ENCODE measurements at places on chromosomes 2 and 18.

- DNase-seq, result no peak
These were observed 156.1 kb upstream of the RBMS1 start for GRCh38 chr2:160649698-160650097.

GRCh38 chr2:61633250-61633649 is 95.1 kb upstream of the XPO1 start:
- no peak for DNase-seq

GRCh38 chr2:204315236-204315662 is 230.0 kb upstream of the PARD3B start:
- no peak for DNase-seq

DNA sequence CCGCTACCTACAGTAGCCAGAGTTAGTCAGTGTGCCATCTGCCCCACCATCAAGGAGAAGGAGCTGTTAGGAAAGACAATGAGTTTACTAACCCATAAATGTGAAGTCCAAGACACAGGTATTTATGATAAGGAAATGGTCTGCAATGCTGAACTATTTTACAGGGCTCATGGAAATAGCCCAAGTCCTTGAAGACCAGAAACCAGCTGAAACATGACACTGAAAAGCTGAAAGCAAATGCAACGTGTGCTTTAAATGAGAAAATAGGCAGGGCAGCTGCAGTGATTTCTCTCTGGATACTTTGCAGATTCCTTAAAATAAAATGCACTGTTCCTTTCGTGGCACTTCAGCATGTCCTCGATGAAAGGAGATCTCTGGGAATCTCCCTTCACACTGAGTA is 256.4 kb upstream of the TCF4 start:
- no peak for DNase-seq

DNA sequence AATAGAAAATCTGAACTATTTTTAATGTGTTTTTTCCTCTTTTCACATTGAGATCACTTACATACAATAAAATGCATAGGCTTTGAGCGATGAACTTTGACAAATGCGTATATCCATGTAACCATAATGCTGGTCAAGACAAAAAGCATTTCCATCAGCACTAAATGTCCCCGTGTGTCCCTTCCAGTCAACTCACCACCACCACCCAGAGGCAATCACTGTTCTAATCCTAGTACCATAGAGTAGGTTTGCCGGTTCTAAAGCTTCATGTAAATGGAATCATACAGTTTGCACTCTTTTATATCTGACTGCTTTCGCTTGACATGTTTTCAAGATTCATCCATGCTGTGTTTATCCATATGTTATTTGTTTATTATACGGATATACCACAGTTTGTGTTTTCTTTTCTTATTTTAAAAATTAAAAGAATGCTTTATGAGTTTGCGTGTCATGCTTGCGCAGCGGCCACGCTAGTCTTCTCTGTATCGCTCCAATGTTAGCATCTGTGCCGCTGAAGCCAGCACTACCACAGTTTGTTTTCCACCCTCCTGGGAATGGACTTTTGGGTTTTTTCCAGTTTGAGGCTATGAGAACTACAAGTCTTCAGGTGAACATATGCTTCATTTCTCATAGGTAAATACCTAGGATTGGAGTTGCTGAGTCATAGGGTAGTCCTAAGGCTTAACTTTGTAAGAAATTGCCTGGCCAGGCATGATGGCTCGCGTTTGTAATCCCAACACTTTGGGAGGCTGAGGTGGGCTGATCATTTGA is 197.5 kb upstream of the CHAC2 start:
- no peak for DNase-seq

GRCh38 chr18:25621682-25622081 is 269.7 kb upstream of the ZNF521 start:
- DNase-seq, result no peak

DNA sequence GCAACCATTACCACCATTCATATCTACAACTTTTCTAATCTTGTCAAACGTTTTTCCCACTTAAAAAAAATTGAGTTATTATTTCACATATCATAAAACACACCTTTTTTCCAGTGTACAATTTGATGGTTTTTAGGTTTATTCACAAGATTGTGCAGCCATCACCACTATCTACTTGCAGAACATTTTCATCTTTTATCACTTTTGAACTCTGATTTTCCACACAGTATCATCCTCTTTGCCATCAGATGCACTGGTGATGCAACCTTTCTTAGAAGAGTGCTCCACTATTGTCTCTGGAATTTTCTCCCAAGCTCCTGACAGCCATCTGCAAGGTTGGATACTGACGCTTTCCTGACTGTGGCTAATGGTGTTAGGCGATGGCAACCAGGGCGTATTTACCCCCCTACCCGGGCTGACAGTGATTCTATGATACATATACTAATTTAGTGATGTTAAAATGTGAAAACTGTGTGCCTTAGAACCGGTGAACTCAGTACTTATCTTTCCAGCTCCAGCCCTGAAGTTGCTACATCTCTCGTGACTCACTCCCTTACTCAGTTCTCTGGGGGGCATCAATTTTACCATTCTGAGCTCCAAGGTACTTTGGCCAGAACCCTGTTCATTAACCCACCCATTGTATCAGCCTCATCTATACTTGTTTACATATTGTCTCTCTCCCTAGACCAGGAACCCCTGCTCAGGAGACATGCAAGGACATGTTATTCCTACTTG is 105.4 kb upstream of the SPRED2 start:
- peak; percentile 35 for DNase-seq

- no peak for DNase-seq
These were observed 19.2 kb upstream of the GALNT5 start for GRCh38 chr2:157238296-157238695.

GRCh38 chr2:100891906-100892642 is 72.1 kb downstream of the NPAS2 start:
- peak; percentile 81 for DNase-seq

GRCh38 chr18:26940744-26941398 is 75.4 kb upstream of the AQP4 start:
- no peak for DNase-seq

DNA sequence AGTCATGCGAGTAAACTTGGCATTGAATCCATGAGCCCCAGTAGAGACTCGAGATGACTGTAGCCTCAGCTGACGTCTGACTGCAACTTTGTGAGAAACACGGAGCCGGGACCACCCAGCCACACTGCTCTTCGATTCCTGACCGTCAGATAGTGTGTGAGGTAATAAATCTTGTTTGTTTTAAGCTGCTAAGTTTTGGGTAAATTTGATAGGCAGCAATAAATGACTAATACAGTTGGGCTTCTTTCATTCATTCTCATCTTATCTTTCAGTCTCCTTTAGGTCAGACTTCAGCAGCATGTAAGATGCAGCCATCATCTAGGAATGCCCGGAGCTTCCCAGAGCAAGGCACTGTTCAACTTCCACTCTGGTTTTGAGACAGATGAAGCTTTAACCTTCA is 8.0 kb upstream of the KLHL29 start:
- DNase-seq, result peak; percentile 34

DNA sequence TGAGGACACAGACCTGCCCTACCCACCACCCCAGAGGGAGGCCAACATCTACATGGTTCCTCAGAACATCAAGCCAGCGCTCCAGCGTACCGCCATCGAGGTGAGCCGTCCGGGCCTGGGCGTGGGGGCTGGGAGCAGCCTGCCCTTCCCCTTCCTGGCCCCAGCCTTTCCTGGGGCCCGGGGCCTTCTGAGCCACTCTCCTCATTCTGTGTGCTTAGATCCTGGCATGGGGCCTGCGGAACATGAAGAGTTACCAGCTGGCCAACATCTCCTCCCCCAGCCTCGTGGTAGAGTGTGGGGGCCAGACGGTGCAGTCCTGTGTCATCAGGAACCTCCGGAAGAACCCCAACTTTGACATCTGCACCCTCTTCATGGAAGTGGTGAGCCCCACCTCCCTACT is 157.9 kb downstream of the DYSF start:
- no peak for DNase-seq

- no peak for DNase-seq
These were observed 301.2 kb downstream of the NCKAP5 start for GRCh38 chr2:133266926-133267590.

- peak; percentile 93 for DNase-seq
These were observed 39.4 kb upstream of the RND3 start for GRCh38 chr2:150526827-150527226.

GRCh38 chr2:208847651-208848050 is 441.1 kb downstream of the PTH2R start:
- DNase-seq, result no peak

- peak; percentile 54 for DNase-seq
These were observed 36.4 kb downstream of the WDSUB1 start for GRCh38 chr2:159249990-159250715.

DNA sequence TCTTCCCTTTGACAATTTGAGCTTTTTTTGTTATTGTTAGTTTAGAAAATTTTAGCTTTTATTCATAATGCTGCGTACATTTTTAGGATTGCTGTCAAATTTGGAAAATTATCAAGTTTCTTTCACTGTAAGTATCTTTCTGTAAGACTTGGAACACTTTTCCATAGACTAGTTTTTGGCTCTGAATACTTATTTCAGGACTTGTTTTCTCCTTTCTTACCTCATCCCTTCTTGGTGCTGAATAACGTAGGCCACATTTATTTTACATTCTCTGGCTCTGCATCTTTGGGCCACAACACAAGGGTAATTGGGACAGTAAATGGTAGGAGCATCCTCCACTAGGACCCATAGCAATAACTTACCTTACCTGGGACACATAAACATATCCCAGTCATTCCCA is 85.1 kb downstream of the CCDC85A start:
- no peak for DNase-seq
